ENCODE measurements at places on chromosomes 1 and 21.

- peak; percentile 93 for DNase-seq
Measured at GRCh38 chr1:152034654-152035538, 1.9 kb downstream of the S100A11 start.

GRCh38 chr1:63691701-63692425 lies 82.0 kb upstream of the ROR1 start:
- peak; percentile 68 for DNase-seq

DNA sequence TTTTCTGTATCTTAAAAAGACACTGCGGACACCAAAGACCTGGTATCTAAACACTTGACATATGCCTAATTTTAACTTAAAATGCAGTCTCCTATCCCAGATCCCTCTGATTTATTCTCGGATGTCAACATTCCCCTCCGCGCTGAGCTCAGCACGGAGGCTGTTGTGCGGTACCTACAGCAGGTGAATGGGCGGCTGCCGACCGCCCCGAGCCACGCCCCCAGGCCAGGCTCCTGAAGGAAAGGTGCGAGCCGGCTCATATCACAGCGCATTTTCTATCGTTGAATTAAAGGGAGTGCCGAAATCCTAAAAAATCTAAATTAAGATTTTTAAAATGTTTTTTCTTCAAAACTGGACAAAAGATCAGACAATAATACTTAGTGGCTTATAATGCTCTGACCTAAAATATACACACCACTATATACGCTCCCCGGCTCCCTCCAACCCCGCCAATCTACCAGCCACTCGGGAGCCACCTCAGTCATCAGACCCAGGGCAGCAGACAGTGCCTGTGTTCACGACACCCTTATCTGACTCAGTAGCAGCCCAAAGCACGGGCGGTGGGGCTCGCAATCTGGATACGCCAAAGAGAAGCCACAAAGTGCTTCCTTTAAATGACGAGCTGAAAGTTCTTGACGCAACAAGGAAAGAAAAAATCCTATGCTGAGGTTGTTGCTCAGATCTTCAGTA lies 4.1 kb downstream of the WRAP73 start:
- no peak for DNase-seq

DNA sequence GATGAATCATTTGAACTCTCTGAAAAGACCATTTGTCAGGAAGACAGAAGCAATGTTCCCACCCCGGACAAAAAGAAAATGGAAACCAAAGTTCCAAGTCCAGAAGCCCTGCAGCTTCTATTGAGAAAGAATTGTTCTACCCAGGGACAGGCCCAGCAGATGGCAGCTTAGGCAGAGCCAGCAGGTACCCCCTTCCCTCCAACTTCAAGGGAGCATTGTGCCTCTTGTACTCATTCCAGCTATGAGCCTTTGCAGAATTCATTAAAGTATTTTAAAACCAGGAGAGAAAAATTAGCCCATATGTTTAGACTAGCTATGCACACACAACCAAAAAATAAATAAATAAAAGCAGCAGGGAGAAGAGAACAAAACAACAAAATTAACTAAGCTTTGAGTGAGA lies 85.2 kb upstream of the KCND3 start:
- DNase-seq, result no peak

- no peak for DNase-seq
Measured at GRCh38 chr1:36268981-36269380, 37.2 kb upstream of the SH3D21 start.

DNA sequence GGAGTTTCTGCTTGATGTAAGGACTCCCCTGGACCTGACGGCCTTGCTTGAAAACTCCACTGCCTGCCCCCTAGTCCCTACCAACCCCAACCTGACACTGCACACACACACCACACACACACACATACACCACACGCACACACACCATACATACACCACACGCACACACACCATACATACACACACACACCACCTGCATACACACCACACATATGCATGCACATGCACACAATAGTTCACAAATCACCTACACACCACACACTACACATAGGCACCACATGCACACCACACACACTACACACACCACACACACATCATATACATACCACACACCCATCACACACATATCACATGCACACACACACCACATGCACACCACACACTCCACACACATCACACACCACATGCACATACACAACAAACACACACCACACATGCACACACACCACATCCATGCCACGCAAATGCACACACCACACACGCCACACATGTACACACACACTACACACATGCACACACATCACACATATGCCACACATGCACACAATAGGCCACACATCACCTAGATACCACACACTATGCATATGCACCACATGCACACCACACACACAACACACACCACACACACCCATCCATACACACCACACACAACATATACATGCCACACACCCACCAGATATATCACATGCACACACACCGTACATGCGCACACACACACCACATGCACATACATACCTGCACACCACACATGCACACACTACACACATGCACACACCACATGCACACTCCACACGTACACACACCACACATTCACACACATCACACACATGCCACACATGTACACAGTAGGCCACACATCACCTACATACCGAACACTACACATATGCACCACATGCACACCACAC lies 3.7 kb downstream of the CASQ1 start:
- DNase-seq, result no peak

GRCh38 chr1:27001570-27002360 lies 8.3 kb downstream of the TRNP1 start:
- no peak for DNase-seq

- DNase-seq, result no peak
Measured at GRCh38 chr1:153386500-153386901, 4.4 kb downstream of the S100A8 start.

DNA sequence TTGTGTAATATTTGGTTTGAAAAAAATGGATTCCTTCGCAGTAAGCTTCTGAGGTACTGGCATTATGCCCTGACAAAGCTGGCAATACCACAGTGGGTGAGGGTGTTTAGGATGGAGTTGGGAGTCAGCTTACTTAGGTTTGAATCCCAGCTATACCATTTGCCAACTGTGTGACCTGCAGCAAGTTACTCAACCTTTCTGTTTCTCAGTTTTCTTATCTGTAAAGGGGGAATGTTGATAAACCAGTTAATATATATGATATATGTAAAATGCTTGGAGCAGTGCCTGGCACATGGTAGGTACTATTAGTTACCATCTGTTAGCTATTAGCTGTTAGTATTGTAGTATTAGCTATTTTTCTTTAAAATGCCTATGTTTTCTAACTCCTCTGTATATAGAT lies 4.9 kb upstream of the HDGF start:
- no peak for DNase-seq

- no peak for DNase-seq
Measured at GRCh38 chr1:8116894-8117264, 90.8 kb upstream of the ERRFI1 start.

DNA sequence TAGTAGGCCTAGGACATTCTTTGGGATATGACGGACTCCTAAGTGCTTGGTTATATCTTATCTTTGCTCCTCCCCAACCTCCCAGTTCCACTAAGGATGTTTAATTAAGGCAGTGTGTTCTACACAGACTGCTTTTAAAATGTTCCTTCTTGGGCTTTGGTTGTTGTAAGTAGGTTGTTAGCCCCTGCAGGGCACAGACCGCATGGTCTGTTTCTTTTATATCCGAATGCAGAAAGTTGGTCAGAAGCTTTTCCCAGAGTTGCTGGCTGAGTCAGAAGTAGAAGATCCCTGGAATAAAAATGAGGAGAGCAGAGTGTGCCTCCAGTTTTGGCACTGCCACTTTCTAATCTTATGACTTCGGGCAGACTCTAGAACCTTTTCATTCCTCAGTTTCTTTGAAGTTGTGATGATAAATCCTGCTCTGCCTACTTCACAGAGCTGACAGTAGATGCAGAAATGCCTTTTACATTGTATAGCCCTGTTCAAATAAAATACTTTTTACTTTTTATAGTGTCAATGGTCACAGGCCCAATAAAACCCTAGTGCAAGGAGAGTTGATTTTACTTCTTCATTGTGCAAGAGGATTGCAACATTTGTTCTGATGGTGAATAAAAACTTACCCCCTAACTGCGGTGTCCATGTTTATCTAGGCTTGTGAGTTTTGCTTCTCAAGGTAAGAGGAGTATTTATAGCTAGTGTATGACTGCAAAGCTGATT lies 18.4 kb downstream of the FMN2 start:
- no peak for DNase-seq

Data from T47D (cell line).